NK-92 treated with Interleukin-12 subunit alpha and Interleukin-12 subunit beta, amount 100 ng/mL, for 24 hours (cell line): ENCODE measurements at places on chromosomes 11 and 22.

DNA sequence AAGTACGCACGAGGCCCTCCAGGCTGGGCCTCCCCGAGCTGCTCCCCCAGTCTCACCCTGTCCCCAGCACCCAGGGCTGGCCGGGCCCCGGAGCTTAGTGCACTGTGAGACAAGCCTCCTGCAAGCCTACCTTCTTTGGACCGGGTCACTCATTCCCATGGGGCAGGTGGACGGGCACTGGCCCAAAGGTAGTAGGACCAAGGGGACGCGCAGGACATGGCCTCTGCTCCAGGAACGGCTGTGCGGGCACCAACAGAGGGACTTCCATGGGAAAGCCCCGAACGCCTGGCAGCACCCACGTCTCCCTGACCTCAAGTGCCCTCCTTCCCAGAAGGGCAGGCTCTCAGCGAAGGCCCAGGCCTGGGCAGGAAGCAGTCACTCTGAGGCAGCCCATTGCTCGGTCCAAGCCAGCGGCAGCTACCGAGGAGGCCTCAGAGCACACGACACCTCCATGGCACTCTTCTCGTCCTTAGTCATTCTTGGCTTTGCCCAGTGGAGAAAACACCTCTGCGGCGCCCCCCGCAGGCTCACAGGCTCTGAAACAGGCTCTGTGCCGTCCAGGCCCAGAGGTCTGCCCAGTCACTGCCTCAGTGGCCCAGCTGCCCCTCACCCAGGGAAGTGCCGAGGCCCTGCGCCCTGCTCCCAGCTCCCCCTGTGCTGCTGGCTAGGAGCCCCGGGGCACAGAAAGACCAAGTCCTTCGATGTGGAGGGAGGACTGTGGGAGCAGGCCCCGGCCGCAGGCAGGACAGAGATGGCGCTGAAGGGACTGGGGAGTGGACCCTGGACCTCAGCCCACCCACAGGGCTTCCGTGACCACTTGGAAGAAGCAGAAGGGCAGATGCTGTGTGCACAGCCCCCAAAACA, 3.8 kb downstream of the MOB2 start:
- no peak for DNase-seq

- DNase-seq = no peak
Observed at GRCh38 chr11:10990160-10990559, 132.3 kb upstream of the ZBED5 start.

DNA sequence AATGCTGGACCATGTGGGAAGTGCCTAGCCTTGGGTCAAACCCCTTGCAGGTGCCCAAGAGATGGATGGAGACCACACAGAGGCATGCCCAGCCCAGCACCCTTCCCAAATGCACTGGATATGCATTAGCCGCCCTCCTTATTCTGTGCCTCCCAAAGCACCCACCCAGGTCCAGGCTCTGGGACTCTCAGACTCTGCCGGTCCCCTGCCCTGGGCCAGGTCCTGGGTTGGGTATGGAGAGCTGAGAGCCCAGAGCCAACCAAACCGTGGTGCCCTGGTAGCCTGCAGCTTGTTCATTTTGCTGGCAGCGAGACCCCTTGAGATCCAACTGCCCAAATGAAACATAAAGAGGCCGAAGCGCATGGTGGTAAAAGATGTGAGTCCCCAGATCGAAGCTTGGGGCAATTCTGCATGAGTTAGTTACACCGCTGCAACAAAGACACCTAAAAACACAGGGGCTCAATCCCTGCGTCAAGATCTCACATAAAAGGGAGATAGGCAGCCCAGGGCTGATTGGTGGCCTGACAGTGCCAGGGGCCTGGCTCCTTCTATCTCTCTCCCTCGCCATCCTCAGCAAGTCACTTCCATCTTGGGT, 61.5 kb downstream of the MYEOV start:
- DNase-seq = no peak

- DNase-seq = peak; percentile 67
Observed at GRCh38 chr11:118907051-118908042, 18.4 kb downstream of the BCL9L start.

DNA sequence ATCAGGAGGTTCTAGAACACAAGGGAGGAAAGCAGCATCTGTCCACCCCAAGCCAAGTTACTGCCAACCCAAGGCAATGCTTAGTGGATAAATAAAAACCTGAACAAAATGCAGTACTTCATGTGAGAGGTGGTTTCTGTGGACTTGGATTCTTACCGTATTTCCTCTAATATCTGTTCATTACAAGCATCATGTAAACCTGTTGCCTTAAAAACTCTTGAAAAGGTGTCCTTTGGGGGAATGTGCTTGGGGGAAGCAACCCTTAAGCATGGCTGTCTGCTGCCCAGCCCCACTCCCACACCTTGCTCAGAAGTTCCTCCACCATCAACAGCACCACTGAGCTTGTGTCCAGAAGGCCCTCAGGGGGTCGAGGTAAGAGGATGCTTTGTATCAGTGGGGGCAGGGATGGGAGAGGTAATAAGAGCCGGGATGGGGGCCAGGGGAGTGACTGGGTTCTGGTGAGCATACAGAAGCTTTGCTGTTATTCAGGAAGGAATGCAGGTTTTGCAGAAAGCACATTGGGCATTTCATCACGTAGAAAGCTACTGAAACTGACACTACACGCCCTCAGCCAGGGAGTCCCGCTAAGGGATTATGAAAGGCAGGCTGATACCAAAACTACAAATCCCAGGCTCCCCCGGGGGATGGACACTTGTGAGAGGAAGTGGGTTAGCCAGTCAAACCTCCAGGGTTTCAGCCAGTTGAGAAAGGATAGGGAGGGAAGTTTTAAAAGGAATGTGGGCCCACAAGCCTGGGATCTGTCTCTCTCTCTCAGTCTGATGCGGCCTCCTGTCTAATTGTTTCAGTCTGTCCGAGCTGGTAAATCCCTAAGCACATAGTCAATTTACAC, 52.0 kb downstream of the KCNJ1 start:
- DNase-seq = no peak

DNA sequence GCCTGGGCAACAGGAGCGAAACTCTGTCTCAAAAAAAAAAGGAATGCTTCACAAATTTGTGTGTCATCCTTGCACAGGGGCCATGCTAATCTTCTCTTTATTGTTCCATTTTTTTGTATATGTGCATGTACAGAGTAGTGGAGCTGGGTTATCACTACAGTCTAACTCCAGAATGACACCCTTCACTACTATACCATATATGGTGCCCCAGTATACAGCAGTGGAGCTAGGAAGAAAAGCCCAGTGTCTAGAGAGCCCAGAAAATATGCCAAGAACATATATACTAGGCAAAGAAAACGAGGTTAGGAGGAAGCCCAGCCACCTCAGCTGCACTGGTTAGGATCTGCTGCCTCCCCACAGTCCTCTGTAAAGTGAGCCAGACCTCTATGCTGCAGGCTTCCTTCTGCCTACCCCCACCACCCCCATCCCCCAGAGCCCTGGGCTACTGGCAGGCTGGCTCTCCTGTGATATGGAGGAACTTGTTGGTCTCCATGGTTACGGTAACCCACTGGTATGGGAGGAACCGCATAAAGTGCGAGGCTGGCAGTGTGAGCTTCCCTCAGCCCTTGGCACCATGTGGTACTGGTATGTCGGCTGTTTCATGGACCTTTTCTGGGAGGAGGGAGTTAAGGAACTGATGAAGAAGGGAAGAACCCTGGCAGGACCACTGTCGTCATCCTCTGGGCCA, 34.3 kb downstream of the RCOR2 start:
- DNase-seq = no peak

- no peak for DNase-seq
Observed at GRCh38 chr11:100719809-100720221, 32.7 kb downstream of the ARHGAP42 start.

GRCh38 chr22:43152003-43152356, 621 bp downstream of the TSPO start:
- no peak for DNase-seq

GRCh38 chr11:118241764-118242098, 10.4 kb downstream of the MPZL3 start:
- DNase-seq = no peak

GRCh38 chr11:94649964-94650623, 82.9 kb downstream of the PIWIL4 start:
- no peak for DNase-seq

DNA sequence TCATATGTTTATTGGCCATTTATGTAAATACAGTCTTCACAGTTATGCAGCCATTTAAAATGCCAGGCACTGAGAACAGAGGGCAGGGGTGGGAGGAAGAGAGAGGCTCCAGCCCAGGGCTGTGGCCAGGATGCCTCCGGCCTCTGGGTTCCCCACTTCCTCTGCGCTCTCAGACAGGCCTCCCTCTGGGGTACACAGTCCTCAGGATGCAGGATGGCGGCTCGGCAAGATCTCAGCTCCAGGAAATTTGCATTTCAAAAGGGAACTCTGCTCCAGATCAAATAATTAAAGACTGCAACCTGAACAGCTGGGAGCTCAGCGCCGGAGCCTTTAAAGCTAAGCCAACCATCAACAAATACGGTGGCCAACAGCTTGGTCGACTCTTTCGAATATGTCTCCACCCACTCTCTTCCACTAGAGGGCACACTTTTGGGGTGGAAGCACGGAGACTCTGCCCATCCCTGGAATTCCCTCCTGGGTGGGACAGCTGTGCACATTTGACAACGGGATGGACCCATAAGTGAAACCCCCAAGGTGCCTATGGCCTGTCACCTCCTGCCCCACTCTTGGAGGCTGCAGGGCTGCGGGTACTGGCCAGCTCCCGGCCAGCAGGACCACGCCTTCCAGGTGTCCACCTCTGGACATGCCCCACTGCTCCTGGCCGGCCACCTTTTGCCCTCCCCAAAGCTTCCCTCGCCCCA, 1044.7 kb downstream of the BRD1 start:
- DNase-seq = no peak

- no peak for DNase-seq
Observed at GRCh38 chr11:124977006-124977405, 23.0 kb downstream of the CCDC15 start.

DNA sequence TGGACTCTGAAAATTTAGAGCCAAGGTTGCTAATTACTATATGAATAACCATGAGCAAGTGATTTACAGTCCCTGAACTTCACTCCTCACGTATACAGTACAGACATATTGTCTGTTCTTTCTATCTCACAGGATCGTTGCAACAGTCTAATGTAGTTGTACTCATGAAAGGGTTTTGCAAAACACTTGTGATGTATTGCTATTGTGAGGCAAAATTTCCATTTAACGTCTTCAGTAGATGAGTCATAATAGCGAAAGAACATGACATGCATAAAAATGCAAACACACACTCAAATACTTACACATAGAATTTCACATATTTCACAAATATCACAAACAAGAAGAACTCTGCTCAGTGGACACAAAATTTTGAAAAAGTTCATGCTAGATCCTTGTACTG, 134.6 kb upstream of the TRPC6 start:
- DNase-seq = no peak

DNA sequence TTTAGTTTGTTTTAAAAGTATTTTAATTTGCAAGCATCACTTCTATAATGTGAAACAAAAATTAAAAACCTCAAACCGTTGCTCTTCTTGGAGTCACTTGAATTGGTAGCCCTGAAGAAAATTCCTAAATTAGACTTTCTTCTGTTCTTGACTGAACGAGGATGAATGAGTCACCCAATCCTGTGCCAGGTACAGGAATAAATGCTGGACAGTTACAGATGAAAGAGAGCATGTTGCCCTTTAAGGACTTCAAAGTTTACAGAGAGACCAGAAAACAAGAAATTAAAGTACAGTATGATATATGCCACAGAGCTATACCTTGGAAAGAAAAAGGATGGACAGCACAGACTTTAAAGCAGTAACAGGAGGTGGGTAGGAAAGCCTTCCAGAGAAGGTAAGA, 41.3 kb upstream of the CXCR5 start:
- no peak for DNase-seq

DNA sequence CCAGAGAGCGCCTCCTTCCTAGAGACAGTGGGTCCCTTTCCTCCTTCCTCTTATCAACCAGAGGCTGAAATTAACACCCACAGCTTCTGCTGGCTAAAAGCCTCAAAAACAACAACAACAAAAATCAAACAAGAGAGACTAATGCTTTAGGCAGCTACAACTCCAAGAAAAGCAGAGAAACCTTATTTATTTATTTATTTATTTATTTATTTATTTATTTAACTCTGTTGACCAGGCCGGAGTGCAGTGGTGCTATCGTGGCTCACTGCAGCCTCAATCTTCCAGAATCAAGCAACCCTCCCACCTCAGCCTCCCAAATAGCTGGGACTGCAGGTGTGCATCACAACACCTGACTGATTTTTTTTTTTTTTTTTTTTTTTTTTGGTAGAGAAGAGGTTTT, 2.6 kb upstream of the B3GNT6 start:
- no peak for DNase-seq

- DNase-seq = no peak
Observed at GRCh38 chr11:47992959-47993820, 12.8 kb downstream of the PTPRJ start.

- DNase-seq = no peak
Observed at GRCh38 chr11:44857490-44858090, 93.1 kb downstream of the TP53I11 start.

DNA sequence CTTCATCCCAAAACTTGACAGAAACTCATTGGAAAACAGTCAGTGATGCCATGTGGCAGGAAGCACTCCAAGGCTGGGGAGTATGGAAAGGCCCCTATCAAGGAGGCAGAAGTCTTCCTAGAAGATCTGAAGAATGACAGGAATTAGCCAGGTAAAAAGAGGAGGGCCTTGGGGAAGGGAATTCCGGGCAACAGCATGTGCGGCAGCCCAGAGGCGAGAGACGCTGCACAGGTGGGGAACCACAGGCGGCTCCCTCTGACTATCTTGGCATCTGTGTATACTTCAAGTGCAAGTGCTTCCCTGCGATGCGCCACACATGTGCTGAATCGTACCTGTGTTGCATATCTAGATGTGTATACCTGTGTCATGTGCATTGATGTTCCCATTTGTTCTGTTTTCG, 12.7 kb downstream of the PDE2A start:
- no peak for DNase-seq

- DNase-seq = peak; percentile 56
Observed at GRCh38 chr11:14499178-14499559, 442 bp downstream of the COPB1 start.

GRCh38 chr11:64643920-64644646, 53.1 kb downstream of the SLC22A12 start:
- no peak for DNase-seq

- DNase-seq = no peak
Observed at GRCh38 chr11:11668781-11669180, 47.0 kb upstream of the GALNT18 start.

DNA sequence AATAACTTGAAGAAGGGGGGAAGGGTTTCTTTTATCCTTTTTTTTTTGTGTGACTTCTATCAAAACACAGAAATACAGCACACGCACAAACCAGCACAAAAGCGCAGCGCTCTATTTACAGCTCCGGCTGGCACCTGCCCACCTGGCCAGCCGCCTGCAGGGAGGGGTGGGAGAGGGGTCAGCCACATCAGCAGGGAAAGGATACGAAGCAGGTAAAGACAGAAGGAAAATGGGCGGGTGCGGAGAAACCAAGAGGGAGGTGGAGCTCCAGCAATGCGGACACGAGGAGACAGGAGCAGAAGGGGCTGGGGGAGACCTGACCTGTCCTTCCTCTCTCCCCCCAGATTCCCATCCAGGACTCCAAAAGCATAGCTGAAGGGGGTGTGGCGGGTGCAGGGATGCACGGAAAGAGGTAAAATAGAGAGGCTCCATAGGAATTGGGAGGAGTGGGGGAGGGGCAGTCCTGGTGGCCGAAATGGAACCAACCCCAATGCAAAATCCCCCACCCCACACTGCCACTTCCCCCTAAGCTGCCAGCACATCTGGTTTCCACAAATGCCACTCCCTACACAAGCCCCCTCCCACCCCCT, 14.1 kb downstream of the CXCR5 start:
- no peak for DNase-seq
